Pericardium fibroblast (primary cell): ENCODE measurements at places on chromosomes 5 and 9. TPM values are rescaled to one million over a fixed set of nuclear protein-coding genes. Genes with fewer than 3 reads are reported as not detected.

The DIPK1B gene
- total RNA-seq: 5.3 and 16.5 TPM in 2 replicates

The FCN2 gene
- not detected in 2 replicates for total RNA-seq

The STKLD1 gene
- total RNA-seq: 0.09 and 3.4 TPM in 2 replicates

The ZNG1A gene
- 19.9 and 20.5 TPM in 2 replicates for total RNA-seq

The IRX1 gene
- 0.47 and 8.9 TPM in 2 replicates for total RNA-seq

The SLC36A3 gene
- total RNA-seq: not detected in 2 replicates

The LEAP2 gene
- not detected in 2 replicates for total RNA-seq

The PCDHGB7 gene
- total RNA-seq: 8.3 and 12.5 TPM in 2 replicates

The PPP1R26 gene
- 9.1 and 11.1 TPM in 2 replicates for total RNA-seq

The PCDHA9 gene
- total RNA-seq: not detected in 2 replicates

The C9orf152 gene
- total RNA-seq: 0.17 TPM in 1 of 2 replicates, not detected in the other

The ANKRD31 gene
- total RNA-seq: under 0.01 and 0.09 TPM in 2 replicates

The BARHL1 gene
- not detected in 2 replicates for total RNA-seq

The C8G gene
- total RNA-seq: not detected in 2 replicates

The CORO2A gene
- 0.09 and 1.6 TPM in 2 replicates for total RNA-seq

The NR5A1 gene
- not detected in 2 replicates for total RNA-seq

The NUTM2G gene
- total RNA-seq: not detected in 2 replicates

The NCBP1 gene
- 16.6 and 41.5 TPM in 2 replicates for total RNA-seq

The MARCOL gene
- total RNA-seq: not detected in 2 replicates

The NOL8 gene
- total RNA-seq: 21.6 and 24.2 TPM in 2 replicates
